ENCODE measurements at places on chromosomes 6 and 20.
A peak's percentile ranks its signal among the peaks of the same experiment; 100 is the strongest.

GRCh38 chr6:85321906-85322305 lies 128.0 kb upstream of the NT5E start:
- DNase-seq: no peak

DNA sequence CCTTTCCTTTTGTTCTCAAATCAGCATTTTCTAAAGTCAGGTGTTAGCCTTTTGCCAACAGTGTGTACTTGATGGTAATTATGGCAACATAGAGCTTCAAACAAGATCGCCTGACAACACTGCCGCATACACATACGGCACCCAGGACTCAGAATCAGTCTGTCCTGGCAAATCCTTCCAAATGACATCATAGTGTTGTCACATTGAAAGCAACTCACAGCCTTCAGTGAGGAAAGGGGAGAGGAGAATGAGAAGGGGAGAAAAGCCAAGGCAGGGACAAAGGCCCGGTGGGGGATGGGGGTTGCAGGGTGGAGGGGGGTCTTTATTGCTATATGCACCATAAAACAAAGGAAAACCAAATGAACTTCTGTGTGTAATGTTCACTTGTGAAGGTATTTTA lies 65.7 kb upstream of the PTGIS start:
- DNase-seq: no peak

GRCh38 chr6:28673787-28674671 lies 148.3 kb downstream of the GPX5 start:
- peak; percentile 78 for DNase-seq

GRCh38 chr6:14038467-14039437 lies 78.8 kb upstream of the CD83 start:
- DNase-seq: no peak

- DNase-seq: no peak
Measured at GRCh38 chr20:20524756-20525155, 156.9 kb downstream of the INSM1 start.

DNA sequence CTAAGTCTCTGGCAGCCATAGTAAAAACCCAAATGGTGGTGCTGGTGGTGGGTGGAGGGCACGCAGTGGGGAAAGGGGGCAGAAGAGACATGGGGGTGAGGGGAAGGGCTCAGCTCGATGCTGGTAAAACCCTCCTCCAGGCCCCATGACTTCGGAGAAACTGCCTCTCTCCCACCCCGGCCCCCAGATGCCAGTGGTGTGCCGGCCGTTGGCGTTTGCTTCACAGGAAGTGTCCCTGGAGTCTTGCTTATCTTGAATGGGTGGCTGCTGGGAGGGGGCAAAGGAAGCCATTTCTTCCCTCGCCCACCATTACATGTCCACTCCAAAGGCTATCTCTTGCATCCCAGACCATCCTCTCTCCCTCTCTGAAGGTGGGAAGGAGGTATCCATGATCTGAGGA lies 25.4 kb downstream of the VEGFA start:
- DNase-seq: no peak

DNA sequence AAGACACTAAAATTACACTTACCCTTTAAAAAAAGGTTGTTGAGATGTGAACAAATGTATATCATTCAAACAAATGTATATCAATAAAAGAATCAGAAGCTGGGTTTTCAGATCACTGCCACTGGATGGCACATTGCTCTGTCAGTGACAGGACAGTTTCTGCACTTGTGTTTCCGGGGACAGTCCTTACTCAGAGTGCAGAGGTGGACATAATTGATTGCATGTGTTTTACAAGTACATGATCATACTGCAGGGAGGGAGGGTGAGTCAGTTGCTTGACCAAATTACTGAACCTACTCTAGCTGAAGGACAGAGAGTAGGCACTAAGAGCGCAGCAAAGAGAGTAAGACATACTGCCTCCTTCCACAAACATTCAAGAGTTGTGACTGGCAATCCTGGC lies 302.3 kb downstream of the TENT5A start:
- no peak for DNase-seq

GRCh38 chr6:136370988-136371728 lies 81.5 kb upstream of the BCLAF1 start:
- DNase-seq: no peak

DNA sequence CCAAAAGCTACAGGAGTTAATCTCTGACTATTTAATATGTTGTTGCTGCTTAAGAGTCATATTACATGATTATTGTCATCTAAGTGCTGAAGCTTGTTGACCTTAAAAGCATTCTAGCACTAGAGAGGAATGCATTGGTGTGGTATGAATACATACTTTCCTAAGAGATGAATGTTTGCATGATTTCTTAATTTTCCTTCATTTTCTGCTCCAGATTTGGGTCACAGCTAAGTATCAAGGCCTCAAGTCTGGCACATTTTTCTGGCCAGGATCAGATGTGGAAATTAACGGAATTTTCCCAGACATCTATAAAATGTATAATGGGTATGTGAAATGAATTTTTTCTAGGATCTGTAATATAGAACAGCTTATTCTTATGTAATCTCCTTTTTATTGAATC lies 53.6 kb downstream of the ENPP1 start:
- no peak for DNase-seq

- DNase-seq: no peak
Measured at GRCh38 chr6:83044091-83044768, 21.4 kb downstream of the UBE3D start.

Data from activated CD4-positive, alpha-beta T cell treated with anti-CD3 and anti-CD28 coated beads, Interleukin-2, amount 50 U/mL, for 48 hours (primary cell).